ENCODE measurements at places on chromosomes 2 and 18. TPM values are rescaled to one million over a fixed set of nuclear protein-coding genes. Genes with fewer than 3 reads are reported as not detected.

- DNase-seq = no peak
These were observed 16.8 kb downstream of the AP1S3 start for GRCh38 chr2:223820549-223820948.

- no peak for DNase-seq
These were observed 5.9 kb upstream of the GRHL1 start for GRCh38 chr2:9945596-9945995.

- no peak for DNase-seq
These were observed 39.1 kb upstream of the DNMT3A start for GRCh38 chr2:25380586-25381375.

REG3A gene
- total RNA-seq = not detected

DNA sequence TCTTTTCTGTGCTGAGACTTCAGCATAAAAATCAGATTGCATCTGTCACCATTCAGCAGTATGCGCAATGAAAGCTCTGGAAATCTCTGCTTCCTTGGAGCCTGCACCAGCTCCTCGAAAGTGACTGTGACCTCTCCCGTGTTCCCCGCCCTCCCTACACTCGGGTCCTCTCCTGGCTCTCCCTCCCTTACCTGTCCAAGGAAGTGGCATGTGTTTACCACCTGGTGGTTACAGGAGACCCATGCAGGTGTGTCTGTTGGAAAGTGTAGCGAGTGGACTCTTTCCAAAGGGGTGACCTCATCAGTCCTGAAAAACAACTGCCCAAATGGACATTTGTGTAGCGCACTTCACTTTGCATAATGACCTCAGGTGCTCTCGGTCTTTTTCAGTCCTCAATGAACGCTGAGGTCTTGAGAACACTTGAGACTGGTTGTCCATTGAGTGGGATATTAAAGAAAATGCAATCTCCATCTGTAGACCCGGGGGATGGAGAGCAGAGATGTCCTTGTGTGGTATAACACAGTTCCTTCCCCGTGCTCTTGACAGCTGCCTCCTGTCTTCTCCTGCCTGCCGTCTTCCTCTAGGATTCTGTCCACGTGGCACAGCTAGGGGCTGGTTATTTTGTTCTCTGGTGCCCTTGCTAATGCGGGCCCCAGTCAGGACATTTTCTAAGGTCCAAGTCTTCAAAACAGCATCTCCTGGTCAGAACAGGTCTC is 133.2 kb downstream of the ACKR3 start:
- DNase-seq = no peak

DNA sequence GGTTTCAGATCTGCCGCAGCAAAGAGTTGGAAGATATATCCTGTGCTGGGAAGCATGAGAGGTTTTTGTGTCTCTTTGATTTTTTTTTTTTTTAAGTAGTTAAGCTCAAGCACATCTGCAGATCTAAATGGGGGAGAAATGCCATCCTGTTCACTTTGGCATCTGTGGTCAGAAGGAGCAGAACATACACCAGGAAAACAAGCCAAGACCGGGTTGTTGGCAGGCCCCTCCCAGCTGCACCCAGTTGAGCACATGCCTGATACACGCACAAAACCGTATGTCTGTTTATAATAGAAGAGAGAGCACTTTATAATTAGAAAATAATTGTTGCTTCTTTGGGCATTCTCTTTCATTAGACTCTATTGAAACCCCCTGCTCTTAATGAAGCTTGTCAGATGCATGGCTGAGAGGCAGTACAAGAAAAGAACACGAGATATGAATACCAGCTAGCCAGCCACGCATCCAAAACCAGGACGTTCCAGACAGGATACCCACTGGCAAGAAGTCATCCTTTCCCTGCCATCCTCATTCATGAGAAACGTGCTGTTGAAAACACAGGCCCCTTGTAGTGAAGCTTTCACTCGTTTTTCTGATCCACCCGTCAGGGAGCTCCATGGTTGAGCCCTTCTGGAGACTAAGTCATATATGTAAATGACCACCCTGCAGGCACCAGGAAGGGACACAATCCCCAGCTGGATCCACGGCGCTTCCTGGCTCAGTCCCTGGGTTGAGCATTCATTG is 152.2 kb downstream of the ALPK2 start:
- DNase-seq = no peak

REG3G gene
- not detected for total RNA-seq

TMEM163 gene
- 3.5 TPM for total RNA-seq

GRCh38 chr18:57780706-57781347 is 22.3 kb downstream of the ATP8B1 start:
- DNase-seq = no peak

- peak; percentile 47 for DNase-seq
These were observed 160.7 kb upstream of the NT5C1B start for GRCh38 chr2:18749912-18750526.

DCC gene
- total RNA-seq = not detected

DNA sequence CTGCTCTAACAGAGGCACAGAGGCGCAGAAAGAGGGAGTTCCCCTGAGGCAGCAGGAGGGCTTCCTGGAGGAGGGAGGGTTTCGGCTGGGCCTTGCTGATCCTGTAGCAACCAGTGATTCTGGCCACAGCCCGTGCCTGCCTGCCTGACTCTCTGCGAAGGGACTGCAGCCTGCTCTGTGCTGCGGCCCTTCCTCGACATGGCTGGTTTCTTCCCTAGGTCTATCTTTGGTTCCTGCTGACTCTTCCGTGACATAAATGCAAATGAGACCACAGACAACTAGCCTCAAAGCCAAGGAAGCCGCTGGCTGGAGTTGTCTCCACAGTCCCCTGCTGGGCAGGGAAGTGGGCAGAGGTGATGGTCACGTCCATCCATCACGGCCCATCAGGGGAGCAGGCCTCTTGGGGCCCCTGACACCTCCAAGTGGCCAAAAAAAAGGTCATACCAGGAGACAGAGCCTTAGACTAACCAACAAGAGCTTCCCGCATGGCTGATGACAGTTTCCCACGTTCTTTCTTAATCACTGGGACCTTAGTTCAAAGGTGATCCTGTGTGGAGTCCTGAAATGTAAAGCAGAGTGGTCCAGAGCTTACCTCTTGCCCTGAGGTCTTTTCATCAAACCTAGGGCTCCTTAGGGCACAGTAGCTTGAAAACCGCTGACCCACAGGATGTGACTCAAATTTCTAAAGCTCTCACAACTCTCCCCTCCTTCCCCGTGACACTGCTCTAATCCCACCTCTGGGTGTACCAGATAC is 55.3 kb downstream of the HS1BP3 start:
- peak; percentile 36 for DNase-seq

IL1F10 gene
- not detected for total RNA-seq

DNA sequence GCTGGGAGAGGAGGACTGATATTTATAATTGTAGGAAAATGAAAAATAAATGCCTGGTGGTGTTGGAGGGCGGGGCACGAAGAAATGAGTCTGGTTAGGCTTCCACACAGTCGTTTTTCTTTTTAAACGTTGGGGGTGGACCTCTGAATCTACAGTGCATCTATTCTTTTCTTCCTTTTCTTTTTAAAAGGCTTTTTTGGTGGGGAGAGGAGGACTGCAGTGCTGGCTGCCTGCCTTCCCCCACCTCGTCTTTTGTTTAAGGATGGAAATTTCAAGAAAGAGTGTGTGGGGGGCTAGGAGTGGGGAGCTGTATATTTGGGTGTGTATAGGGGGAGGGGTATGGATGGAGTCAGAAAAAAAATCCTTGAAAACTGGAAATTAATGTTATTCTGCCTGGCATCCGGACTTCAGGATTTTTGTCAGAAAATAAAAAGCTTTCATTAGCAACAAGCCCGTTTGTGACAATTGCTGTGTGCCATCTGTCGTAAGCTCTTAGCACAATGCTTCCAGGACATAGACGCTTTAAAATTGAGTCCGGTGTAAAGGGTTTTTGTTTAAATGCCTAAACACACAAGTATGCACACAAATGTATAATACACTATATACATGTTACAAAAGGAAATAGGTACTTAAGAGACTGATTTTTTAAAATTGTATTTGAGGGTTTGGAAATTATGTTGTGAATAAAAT is 1.1 kb downstream of the MAP2 start:
- DNase-seq = no peak

DNA sequence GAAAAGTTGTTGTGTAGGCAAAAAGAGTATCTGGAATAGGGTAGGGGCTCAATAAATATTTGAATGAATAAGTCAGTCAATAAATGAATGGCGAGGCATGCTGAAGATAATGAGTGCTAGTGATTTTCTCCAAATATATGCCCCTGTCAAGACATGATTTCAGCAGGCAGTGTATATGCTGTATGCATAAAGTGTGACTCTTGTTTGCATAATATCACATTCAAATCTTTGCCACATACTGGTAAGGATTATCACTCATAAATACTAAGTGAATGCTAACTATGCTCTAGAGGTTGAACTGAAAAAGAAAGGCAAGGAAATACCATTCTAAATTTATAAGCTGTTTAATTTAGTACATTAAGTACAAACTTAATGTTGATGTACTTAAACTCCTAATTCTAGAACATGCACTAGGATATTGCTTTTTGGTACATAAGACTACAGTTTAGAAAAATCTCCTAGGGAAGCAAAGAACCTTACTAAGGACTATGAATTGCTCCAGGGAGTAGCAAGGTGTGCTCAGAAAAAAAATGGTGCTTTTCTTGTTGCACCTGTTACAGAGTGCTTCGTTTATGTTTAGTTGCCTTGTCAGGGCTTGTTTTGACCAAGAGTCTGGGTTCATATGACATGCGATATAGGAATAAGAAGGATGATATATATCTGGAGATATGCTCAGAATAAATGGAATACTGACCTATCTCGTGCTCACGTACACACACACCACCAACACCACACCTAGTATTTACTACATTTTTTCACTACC is 224.0 kb upstream of the TANK start:
- no peak for DNase-seq

CYBRD1 gene
- total RNA-seq = 85.9 TPM

MAL gene
- total RNA-seq = 7.8 TPM

DNA sequence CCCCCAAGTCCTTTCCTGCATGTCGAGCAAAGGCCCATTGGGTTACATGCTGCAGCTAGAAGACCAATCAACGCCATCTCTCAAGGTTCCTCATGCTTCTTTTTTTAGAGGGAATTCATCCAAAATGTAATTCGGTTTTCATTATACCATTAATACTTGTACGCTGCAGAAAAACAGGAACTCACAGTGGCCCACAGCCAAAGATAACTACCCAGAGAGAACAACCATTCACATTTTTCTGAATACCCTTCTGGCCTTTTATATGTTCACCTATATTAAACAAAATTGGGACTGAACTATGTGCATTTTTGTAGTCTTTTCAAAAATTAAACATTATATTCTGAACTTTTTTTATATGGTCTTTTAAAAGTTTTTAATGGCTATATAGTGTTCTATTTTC is 25.8 kb downstream of the FARP2 start:
- DNase-seq = no peak

GRCh38 chr2:203905656-203906055 is 30.9 kb upstream of the ICOS start:
- no peak for DNase-seq

- no peak for DNase-seq
These were observed 4.8 kb downstream of the MSGN1 start for GRCh38 chr2:17821080-17821479.

RASGRP3 gene
- 39.9 TPM for total RNA-seq

GRCh38 chr18:10490401-10491165 is 35.2 kb upstream of the NAPG start:
- DNase-seq = no peak

- DNase-seq = no peak
These were observed 81.2 kb upstream of the CYRIA start for GRCh38 chr2:16746833-16747232.

GRCh38 chr2:231009236-231009919 is 13.5 kb downstream of the SPATA3 start:
- DNase-seq = no peak

GRCh38 chr2:216920937-216921456 is 61.1 kb upstream of the TNP1 start:
- no peak for DNase-seq

GRCh38 chr18:11909591-11910026 is 1.5 kb upstream of the MPPE1 start:
- DNase-seq = no peak

DNA sequence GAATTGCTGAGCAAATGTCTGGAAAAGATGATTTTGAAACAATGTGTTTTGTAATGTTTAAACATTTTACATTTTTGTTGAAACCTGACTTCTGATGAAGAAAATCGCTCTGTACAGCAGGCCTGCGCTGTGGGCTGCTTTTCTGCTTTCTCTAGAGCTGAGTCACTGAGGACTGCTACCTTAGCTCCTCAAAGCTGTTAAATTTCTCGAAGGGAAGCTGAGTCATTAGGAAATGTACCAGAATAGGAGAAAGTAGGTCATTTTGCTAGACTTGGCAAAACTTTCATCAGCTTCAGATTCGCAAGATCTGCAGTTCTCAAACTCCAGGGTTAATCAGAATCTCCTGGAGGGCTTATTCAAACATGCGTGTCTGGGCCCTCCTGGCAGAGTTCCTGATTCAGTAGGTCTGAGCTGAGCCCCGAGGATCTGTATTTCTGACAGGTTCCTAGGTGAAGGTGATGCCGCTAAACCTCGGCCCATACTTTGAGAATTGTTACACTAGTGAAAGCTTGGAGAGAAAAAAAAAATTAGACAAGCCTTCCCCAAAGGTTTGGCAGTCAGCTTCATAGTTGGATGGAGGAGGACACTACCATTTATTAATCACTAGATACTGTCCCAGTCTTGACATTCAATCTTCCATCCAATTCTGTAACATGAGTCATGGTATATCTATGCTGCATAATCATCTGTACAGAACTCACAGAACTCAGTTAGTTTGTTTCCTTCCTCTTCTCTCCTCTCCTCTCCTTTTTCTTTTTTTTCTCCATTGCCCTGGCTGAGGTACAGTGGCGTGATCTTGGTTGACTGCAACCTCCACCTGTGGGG is 297.6 kb downstream of the PARD3B start:
- DNase-seq = peak; percentile 45

GRCh38 chr18:78647018-78647417 is 332.6 kb upstream of the SALL3 start:
- no peak for DNase-seq

- no peak for DNase-seq
These were observed 305.9 kb upstream of the TMEFF2 start for GRCh38 chr2:192500550-192501200.

DNA sequence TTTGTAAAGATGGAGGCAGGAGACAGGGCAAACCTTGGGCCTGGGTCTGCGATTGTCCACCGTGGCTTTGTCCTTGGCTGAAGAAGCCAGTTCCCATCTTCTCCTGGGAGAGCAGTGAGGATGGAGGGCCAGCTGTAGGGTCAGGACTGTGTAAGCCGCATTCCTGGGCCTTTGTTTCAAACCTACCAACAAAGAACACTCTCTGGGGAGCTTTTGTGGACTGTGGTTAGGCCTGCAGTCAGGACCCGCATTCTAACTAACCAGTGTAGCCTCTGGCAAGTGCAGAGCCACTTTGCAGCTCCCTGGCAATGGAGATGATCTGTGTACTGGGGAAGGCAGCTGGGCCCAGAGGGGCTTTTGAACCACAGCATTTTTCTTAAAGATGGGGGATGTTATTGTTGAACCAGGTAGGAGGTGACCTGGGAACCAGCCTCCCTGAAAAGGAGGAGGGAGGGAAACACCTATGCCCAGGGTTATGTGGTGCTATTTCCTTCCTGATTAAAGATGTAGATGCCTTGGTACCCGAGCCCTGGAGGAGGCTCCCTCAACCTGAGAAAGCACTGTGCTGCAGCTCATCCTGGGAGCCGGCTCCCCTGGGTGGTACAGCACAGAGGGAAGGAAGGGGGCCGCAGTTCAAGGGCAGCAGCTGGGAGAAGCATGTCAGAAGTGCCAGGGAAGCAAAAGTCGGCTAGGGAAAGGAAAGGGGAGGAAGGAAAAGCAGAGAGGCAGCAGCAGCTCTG is 12.7 kb upstream of the SMAD4 start:
- no peak for DNase-seq
